ENCODE measurements at places on chromosomes 4 and X.

- DNase-seq: peak; percentile 97
Measured at GRCh38 chr4:77092975-77093374, 17.2 kb upstream of the CCNI start.

GRCh38 chrX:132173647-132174046 is 45.6 kb downstream of the RAP2C start:
- peak; percentile 37 for DNase-seq

- DNase-seq: no peak
Measured at GRCh38 chrX:12804655-12805054, 13.4 kb downstream of the PRPS2 start.

DNA sequence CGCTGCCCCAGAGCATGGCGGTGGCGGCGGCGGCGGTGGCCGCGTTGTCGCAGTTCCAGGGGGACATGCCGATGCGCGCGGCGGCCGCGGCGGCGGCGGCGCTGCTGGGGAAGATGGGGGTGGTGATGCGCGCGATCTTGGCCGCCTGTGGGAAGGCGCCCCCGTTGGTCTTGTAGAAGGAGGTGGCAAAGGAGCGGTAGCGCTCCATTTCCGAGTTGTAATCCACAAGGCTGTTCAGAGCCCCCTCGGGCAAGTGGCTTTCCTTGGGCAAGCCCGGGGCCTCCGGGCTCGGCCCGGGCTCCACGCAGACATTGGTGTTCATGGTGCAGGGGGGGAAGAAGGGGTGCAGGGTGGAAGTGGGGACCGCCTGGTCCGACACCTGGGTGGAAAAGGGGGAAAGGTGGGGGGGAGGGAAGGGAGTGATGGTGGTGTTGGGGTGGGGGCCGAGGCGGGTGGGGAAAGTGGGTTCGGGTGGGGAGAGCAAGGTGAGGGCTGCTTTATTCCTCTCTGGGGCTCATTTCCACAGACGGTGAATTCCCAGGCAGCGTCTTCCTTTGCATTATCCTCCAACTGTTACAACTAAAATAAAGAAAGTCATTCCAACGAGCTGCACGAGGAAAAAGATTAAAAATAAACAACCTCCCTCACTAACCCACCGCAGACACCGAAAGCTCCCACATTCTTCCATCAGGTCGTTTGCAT is 3.1 kb downstream of the CXXC4 start:
- DNase-seq: peak; percentile 48

- no peak for DNase-seq
Measured at GRCh38 chrX:153305972-153306371, 15.6 kb downstream of the PNMA6F start.

DNA sequence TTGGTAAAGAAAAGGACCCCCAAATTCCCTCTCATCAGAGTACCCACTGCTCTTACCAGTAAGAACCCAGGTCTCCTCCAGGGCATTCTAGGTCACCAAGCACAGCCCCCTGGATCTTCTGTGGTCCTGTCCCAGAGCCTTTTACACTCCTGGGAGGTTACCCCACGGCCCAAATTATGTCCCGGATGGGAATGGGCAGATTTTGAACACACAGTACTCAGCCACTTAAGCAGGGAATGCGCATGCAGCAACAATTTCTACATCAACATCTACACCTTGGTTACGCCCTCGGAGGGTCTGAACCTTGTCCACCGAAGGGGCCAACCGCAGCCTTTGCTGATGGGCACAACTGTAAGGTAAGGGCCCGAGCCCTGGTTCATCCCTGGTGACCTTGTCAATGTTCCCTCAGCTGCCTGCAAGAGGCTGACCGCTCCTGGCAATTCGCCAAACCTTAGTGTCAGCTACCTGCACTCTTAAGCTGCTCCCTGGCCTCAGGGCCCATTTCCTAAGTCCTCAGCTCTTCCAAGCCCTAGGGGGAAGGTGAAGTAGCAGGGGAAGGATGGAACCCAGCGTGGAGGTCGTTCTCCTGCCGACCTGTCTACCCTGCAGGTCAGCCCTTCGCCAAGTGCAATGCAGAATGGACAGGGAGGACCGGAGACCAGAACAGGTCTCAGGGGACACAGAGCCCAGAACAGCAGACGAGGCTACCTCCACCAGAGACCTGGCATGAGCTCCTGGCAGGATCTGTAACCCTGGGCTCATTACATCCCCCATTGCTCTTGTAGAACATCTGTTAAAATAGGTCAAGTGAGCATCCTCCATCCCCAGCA is 5.9 kb downstream of the TIMP1 start:
- DNase-seq: no peak

GRCh38 chr4:159024266-159024665 is 78.6 kb upstream of the RAPGEF2 start:
- no peak for DNase-seq

- no peak for DNase-seq
Measured at GRCh38 chr4:38769857-38770256, 12.9 kb downstream of the TLR10 start.

- no peak for DNase-seq
Measured at GRCh38 chr4:120855307-120856001, 67.1 kb downstream of the PRDM5 start.

GRCh38 chr4:574346-575161 is 1.5 kb downstream of the TMEM271 start:
- no peak for DNase-seq

DNA sequence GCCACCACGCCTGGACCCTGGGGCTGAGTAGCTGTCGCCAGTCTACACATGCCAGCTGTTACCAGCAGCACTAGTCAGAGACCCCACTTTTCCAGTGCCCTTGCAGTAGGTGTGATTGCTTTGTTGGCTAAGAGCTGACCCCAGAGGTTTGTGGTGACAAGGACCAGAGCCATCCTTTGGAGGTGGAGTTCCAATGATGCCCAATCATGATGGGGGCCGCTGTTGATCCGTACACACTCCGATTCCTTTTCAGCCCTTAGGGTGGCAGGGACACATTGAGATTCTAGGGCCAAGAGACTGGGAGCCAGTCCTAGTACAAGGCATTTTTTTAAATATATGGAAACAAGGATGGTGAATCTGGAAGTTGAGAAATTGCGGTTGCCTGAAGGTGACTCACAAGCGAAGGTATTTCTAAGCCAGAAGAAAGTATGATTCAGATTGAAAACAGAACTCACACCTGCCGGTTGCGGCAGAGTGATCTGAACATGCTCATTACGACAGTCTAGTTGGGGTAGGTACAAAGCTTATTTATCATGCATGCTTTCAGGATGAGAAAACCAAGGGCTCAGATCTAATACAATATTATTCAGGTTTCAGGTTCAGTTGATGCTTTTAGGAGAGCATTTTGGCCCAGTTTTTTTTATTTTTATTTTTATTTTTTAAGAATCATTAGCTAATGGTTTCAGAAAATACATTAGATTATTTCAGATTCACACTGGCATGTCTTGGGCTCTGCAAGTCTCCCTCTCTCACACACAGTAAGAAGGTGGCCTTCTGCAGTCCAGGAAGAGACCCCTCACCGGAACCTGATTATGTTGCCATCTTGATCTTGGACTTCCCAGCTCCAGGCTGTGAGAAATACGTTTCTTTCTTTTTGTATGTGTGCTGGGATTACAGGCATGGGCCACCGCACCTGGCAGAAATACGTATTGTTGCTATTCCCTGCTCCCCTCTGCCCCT is 43.4 kb downstream of the SHROOM2 start:
- no peak for DNase-seq

DNA sequence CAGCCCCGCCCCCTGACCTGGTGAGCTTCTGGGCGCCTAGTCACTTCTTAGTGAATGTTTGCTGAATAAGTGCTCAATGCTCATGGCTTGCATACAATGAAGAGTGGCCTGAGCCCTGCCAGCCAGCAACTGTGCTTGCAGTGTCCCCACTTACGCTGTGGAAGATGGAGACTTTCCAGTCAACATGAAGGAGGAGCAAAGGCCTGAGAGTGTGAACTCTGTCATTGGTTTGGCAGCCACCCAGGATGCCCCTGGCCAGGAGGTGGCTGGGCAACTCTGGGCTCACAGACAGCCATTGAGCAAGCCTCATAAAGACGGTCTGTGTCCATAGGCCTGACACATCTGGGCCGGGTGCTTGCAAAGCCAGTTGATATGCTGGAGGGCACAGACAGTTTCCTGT is 72.1 kb upstream of the MAMLD1 start:
- no peak for DNase-seq

DNA sequence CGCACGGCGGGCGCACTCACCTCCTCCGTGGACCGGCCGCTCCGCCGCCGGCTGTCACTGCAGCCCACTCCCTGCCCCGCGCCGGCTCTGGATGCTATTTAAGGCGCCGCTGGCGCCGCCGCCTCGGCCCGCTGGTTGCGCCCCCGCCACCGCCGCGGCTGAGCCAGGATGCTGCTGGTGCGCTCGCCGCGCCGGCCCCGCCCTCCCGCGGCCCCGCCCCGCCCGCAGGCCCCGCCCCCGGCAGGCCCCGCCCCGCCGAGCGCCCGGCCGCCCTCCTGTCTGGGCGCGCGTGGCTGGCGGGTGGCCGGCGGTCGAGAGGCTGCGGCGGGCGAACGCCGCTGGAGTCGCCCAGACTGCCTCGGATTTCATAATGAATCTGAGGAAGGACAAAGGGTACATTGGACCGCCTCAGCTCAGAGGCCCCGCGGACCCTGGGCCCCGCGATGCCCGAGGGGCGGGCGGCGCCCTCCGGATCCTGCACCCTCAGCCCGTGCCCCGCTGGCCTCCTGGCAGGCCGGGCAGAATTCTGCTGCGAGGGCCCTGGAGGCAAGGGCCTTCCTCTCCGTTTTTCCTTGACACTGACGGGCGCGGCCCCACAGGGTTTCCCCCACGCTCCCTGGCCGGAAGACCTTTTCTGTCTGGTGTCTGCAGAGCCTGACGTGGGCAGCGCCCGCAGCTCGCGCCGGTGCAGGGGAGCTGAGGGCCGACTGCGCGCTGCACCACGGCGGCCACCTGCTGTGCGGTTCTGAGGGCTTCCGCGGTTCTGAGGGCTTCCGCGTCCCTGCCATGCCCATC is at the start of gene ACSL1:
Gene ACSL1 (minus strand): TSS at position 73 of the 795 bp plus-strand sequence. CDS start 22,454 bp downstream, outside the sequence.
- DNase-seq: peak; percentile 65

DNA sequence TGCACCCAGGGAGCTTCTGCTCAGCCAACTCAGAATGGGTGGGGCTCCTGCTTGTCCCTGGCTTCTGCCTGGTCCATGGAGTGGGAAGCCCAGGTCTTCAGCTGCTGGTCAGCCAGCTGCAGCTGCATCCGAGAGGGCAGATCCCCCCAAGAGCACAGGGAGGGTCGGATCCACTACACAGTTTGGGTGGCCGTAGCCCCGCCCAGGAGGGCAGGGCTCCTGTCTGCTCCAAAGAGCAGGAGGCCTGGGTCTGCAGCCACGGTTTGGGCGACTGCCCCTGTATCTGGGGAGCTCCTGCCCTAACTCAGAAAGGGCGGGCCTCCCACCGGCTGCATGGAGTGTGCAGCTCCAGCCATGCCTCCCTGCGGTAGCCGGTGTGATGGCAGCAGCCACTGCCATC is 169.1 kb downstream of the TEX13A start:
- DNase-seq: no peak

- DNase-seq: peak; percentile 17
Measured at GRCh38 chrX:121579016-121579760, 531.8 kb downstream of the GLUD2 start.

DNA sequence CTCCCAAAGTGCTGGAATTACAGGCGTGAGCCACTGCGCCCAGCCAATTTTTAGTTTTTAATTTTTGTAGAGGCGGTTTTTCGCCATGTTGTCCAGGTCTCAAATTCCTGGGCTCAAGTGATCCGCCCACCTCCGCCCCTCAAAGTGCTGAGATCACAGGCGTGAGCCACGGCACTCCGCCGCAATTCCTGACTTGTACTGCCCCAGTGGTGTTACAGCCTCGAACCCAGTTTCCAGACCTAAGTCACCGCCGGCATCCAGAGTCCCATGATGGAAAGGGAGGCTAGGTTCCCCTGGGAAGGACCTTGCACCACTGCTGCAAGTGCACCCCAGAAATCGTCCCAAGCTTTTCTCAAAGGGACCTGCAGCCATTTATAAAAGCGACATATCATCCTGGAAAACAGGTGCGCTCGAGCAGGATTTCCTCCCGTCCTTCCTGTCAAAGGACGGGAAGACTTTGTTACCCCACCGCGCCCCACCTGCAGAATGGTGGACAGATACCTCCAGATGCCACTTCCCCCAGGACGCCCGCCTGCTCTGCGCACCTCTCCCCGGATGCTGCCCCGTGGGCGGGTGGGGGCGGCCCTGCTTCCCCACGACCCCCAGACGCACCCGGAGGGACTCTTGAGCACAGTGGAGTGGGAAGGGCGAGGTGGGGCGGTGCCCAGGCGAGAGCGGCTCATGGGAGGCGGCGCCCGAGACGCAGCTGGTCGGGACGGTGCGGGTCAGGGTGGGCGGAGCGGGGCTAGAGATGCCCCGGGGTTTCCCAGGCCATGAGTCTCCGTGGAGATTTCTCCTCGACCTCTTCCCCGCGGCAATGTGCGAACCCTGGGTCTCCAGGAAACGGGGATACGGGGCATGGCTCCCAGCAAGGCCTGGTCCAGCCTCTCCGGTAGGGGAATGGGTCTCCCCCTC is 947 bp upstream of the RPL10 start:
- DNase-seq: peak; percentile 81

- DNase-seq: peak; percentile 99
Measured at GRCh38 chr4:40621592-40622512, 7.8 kb downstream of the RBM47 start.

DNA sequence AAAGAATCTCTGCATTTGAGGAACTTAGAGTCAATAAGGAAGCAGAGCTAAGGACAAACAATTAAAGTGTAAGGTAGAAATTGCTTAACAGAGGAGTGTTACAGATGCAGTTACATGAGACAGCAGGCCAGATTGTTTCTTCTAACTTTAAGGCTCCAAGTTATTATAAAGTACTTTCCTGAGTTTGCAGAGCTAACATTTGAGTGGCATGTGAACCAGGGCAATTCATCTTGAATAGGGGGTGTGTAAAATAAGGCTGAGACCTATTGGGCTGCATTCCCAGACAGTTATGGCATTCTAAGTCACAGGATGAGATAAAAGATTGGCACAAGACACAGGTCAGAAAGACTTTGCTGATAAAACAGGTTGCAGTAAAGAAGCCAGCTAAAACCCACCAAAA is 7.6 kb upstream of the LNX1 start:
- DNase-seq: no peak

GRCh38 chr4:7348946-7349900 is 85.5 kb downstream of the PSAPL1 start:
- DNase-seq: no peak

DNA sequence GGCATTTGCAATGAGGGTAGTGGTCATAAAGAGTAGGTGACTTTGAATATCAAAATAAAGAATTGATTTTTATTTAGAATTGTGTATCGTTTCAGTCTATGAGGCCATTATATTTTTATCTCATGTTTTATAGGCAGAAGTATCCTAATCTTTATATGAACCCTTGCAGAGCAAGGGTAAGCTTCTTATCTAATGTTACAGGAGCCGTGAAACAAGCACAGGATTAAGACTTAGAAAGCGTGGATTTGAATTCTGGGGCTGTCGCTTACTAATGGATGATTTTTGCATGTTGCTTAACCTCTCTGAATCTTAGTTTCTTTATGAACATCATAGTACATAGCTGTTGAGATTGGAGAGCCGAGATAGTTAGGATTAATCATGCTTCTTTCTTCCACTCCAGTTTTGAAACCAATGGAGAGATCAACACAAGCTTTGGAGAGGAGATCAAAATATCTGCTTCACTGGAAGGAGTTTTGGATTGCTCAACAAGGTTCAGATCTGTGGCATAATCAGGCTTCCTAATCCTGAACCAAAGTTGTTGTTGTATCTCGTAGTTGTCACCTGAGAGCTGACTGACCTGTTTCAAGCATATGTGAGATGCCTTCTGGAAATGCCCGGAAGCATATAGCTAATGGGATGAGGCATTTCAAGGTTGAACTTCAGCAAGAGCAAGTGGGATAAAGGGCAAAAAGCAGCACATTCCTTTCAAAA is 166.9 kb upstream of the GK2 start:
- no peak for DNase-seq

- no peak for DNase-seq
Measured at GRCh38 chr4:152097371-152097770, 336.6 kb upstream of the GATB start.

- no peak for DNase-seq
Measured at GRCh38 chrX:51813886-51814460, 70.7 kb downstream of the GSPT2 start.

Data from KBM-7 (cell line).